ENCODE measurements at places on chromosomes 5 and 9. TPM values are rescaled to one million over a fixed set of nuclear protein-coding genes. Genes with fewer than 3 reads are reported as not detected.

The AGXT2 gene
- not detected for total RNA-seq

GRCh38 chr9:129570450-129571297 lies 50.2 kb downstream of the C9orf50 start:
- H3K27ac ChIP-seq = peak overlapping the region; percentile 70
- DNase-seq = peak; percentile 45
- no peak overlapping the region for H3K4me3 ChIP-seq
- peaks cover 11% of the 10 kb centered on the region for H3K4me1 ChIP-seq
- no peaks in the 10 kb centered on the region for H3K36me3 ChIP-seq

- H3K27me3 ChIP-seq = no peaks in the 10 kb centered on the region
- no peak for DNase-seq
- no peaks in the 10 kb centered on the region for H3K4me1 ChIP-seq
- H3K36me3 ChIP-seq = no peaks in the 10 kb centered on the region
These were observed 74.1 kb downstream of the ANKRD33B start for GRCh38 chr5:10637944-10638343.

GRCh38 chr5:149614034-149614907 lies 33.0 kb downstream of the ARHGEF37 start:
- H3K4me1 ChIP-seq = no peaks in the 10 kb centered on the region
- no peaks in the 10 kb centered on the region for H3K27me3 ChIP-seq
- H3K27ac ChIP-seq = peak overlapping the region; percentile 22
- H3K36me3 ChIP-seq = no peaks in the 10 kb centered on the region
- DNase-seq = no peak
- no peak overlapping the region for H3K4me3 ChIP-seq

- H3K27me3 ChIP-seq = no peaks in the 10 kb centered on the region
- H3K4me3 ChIP-seq = no peak overlapping the region
- H3K27ac ChIP-seq = no peak overlapping the region
- H3K4me1 ChIP-seq = peaks cover 14% of the 10 kb centered on the region
- no peaks in the 10 kb centered on the region for H3K36me3 ChIP-seq
These were observed 5.8 kb upstream of the LNPEP start for GRCh38 chr5:96930058-96930457.

GRCh38 chr9:127805620-127806019 lies 2.9 kb downstream of the FPGS start:
- peaks cover 9% of the 10 kb centered on the region for H3K36me3 ChIP-seq
- H3K4me1 ChIP-seq = peaks cover 4% of the 10 kb centered on the region
- no peak overlapping the region for H3K27ac ChIP-seq
- no peaks in the 10 kb centered on the region for H3K27me3 ChIP-seq

The NUDT12 gene
- total RNA-seq = 12.0 TPM

- no peaks in the 10 kb centered on the region for H3K4me1 ChIP-seq
- no peaks in the 10 kb centered on the region for H3K36me3 ChIP-seq
- no peak overlapping the region for H3K27ac ChIP-seq
- H3K27me3 ChIP-seq = no peaks in the 10 kb centered on the region
- no peak overlapping the region for H3K4me3 ChIP-seq
These were observed 18.2 kb upstream of the NREP start for GRCh38 chr5:111775224-111775623.

GRCh38 chr5:102740515-102740914 lies 14.6 kb upstream of the PAM start:
- no peaks in the 10 kb centered on the region for H3K36me3 ChIP-seq
- H3K27me3 ChIP-seq = no peaks in the 10 kb centered on the region
- H3K4me3 ChIP-seq = no peak overlapping the region
- no peak for DNase-seq
